ENCODE measurements at places on chromosomes 13 and 19. TPM values are rescaled to one million over a fixed set of nuclear protein-coding genes. Genes with fewer than 3 reads are reported as not detected.

ANGPTL4 gene
- 3.4 TPM for total RNA-seq

NCR1 gene
- total RNA-seq, result not detected

PRDX2 gene
- 161 TPM for total RNA-seq

CRB3 gene
- 79.3 TPM for total RNA-seq

ZNF260 gene
- total RNA-seq, result 16.4 TPM

EFNA2 gene
- not detected for total RNA-seq

CD209 gene
- total RNA-seq, result not detected

Data from nasal cavity respiratory epithelium epithelial cell of viscerocranial mucosa (primary cell).